Prostate gland (tissue), 2 donors: ENCODE measurements at places on chromosomes 12 and 14.

DNA sequence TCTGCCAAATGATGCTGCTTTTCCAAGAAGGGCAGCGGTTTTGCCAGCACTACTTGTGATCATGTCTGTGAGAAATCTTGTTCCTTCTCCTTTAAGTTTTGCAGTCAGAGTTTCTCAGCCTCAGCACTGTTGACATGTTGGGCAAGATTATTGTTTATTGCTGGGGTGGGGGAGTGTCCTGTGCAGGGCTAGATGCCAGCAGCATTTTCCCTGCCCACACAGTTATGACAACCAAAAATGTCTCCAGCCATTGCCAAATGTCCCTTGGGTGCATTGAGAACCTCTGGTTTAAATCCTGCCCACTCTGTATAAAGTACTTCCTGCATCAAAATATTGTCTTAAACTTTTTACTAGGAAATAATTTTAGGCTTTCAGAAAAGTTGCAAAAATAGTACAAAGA is 20.0 kb downstream of the TMEM132C start:
- DNase-seq, result no peak

DNA sequence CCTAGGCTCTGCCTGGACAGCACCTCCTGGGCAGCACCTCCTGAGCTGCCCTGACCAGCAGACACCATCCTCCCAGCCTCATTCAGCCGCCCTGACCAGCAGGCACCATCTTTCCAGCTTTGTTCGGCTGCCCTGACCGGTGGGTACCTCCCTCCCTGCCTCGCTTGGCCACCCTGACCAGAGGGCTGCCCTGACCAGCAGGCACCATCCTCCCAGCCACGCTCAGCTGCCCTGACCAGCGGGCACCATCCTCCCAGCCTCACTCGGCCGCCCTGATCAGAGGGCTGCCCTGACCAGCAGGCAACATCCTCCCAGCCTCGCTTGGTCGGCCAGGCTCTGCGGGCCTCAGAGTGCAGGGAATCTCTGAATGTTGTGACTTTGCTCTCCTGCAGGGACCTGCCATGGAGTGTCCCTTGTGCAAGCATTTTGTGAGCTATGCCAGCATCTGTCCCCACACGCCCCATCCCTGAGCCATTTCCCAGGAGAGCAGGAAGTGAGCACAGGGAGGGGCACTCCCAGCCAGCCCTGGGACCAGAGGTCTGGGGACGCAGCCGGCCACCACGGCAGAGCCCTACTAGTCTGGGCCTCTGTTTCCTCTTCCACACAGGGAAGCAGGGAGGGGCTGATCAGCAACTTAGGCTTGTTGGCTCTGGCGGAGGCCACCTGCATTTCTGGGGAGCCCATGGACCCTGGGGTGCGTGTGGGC is 265.5 kb downstream of the SEC23A start:
- no peak for DNase-seq

DNA sequence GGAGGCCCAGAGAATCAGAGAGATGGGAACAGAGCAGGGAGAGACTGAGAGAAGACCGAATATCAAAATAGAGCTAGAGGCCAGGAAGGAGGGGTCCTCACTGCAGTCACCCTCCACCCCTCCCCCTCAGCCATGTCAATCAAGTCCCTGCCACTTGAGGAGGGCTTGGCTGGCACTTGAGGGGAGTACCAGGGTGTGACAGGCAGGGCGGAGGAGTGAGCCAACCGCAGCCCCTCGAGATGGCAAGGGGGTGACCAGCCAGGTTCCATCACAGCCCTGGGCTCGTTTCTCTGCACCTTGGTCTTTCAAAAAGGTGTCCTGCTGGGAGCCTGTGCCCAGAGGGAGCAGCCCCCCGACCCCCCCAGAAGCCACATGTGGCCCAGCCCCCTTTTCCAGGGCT is 4.2 kb downstream of the AQP5 start:
- no peak for DNase-seq

DNA sequence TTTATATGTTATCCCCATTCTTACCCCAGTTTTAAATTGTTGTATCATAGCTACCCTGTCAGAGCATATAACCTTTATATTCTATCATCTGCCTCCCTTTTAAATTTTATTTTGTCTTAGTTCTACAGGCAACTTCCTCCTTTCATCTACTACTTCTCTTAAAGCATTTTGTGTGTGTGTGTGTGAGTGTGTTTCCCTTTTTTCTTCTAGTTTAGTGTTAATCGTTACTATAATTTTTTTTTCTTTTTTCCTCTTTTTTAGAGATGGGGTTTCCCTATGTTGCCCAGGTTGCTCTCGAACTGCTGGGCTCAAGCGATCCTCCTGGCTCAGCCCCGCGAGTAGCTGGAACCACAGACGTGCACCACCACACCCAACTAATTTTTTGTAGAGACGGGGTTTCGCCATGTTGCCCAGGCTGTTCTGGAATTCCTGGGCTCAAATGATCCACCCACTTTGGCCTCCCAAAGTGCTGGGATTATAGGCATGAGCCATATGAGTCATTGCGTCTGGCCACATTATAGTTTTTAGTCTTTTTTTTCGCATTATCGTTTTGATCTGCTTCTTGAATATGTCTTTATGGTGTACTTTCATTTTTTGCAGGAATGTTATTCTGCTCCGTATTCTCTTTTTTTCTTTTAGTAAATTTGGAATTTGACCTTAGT is 33.1 kb upstream of the FBXO34 start:
- no peak for DNase-seq

DNA sequence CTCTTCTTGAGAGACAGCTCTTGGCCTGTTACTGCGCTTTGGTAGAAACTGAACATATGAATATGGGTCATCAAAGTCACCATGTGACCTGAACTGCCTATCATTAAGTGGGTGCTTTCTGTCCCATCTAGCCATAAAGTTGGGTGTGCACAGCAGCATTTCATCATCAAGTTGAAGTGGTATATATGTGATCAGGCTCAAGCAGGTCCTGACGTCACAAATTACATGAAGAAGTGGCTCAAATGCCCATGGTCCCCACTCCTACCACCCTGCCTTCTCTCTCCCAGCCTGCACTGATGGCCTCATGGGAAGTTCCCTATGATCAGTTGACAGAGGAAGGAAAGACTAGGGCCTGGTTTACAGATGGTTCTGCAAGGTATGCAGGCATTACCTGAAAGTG is 308.8 kb upstream of the MGAT4C start:
- DNase-seq, result no peak

GRCh38 chr12:55516391-55516790 is 24.2 kb downstream of the OR6C68 start:
- no peak for DNase-seq

GRCh38 chr12:77122661-77123060 is 57.3 kb upstream of the E2F7 start:
- no peak for DNase-seq
